Natural killer cell treated with Interleukin-12 subunit alpha and Interleukin-12 subunit beta and Interleukin-15 and Interleukin-18, amount 100 ng/mL, for 72 hours (primary cell): ENCODE measurements at places on chromosomes 11 and 22. TPM values are rescaled to one million over a fixed set of nuclear protein-coding genes. Genes with fewer than 3 reads are reported as not detected.
A peak's percentile ranks its signal among the peaks of the same experiment; 100 is the strongest.

GRCh38 chr11:73117071-73117470 lies 25.0 kb downstream of the FCHSD2 start:
- no peak for DNase-seq
- no peak overlapping the region for H3K27ac ChIP-seq
- H3K36me3 ChIP-seq = peaks cover 9% of the 10 kb centered on the region
- H3K4me1 ChIP-seq = peaks cover 17% of the 10 kb centered on the region
- H3K4me3 ChIP-seq = no peak overlapping the region

- H3K27ac ChIP-seq = no peak overlapping the region
- H3K27me3 ChIP-seq = no peaks in the 10 kb centered on the region
- H3K36me3 ChIP-seq = no peaks in the 10 kb centered on the region
- peak; percentile 58 for DNase-seq
- no peak overlapping the region for H3K4me3 ChIP-seq
These were observed 9.8 kb downstream of the TOLLIP start for GRCh38 chr11:1299621-1300020.

CSTF3 gene
- 27.2 TPM for total RNA-seq

OR52I2 gene
- total RNA-seq = not detected

TSPAN18 gene
- total RNA-seq = 0.26 TPM

LMO1 gene
- not detected for total RNA-seq
